ENCODE measurements at places on chromosomes 6 and 20.

GRCh38 chr20:57330998-57331397, 1.4 kb downstream of the SPO11 start:
- DNase-seq = no peak

DNA sequence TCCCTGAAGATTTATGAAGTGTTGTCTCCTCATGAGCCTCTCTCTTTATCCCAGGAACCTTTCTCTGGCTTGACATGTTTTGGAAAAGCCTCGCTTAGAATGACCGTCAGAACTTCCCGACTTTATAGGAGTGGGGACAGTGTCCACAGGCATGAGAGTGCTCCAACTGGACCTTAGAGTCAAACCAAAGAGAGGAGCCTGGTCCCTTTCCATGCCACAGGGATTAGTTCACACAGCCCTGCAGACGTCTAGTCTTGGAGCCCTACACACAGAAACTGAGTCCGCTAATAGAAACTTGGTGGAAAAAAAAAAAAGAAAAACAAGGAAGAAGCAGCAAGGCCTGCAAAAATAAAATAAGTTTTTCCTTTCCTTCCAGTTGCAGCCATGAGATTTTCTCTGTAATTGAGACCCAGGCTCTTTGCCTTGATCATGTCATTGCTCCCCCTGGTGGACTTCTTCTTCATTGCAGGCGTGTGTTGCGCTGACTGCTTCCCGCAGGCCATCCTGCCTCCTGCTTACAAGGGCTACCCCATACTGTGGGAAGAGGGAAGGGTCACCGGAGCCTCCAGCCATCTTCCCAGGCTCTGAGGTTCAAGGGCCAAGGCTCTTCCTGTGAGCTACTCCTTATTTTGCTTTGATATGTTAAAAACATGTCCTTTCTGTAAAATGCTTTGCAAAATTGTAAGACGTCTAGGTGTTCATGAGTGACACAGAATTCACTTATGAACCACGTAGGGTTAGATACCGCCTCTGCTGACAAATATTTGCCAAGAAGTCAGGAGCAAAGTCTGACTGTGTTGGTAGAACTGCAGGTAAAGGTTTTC, 201.0 kb downstream of the UST start:
- DNase-seq = peak; percentile 73

DNA sequence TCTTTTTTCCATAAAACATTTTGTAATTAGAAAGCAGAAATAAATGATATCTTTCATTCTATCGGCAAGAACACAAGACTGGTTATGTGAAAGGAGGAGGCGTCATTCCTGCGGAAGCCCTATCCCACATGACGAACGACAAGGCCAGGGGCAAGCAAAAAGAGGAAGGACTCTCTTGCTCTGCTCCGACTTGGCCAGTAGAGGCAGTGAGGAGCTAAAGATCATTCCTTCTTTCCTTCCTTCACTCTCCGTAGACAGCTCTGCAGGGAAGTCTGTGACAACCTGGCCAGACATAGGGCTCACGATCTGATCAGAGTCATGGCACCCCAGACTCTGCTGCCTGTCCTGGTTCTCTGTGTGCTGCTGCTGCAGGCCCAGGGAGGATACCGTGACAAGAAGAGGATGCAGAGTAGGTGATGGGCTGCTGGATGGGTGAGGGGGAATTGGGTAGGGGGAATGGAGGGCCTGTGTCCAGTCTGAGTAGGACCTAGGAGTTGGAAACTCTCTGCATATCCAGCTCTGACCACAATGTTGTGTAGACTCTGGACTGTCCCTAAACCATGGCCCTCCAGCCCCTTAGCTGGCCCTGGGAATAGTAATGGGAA, at the start of gene WFDC10A:
Gene WFDC10A (plus strand): TSS at position 244 of the 605 bp plus-strand sequence. CDS start 75 bp downstream, at position 319.
- DNase-seq = no peak

- DNase-seq = no peak
Observed at GRCh38 chr6:17987447-17987696, at the start of gene KIF13A. Gene KIF13A (minus strand): TSS chr6:17987635. CDS start chr6:17987463, 172 bp downstream.

GRCh38 chr6:25136854-25137253, 142.3 kb upstream of the CARMIL1 start:
- DNase-seq = no peak

GRCh38 chr6:170485159-170485558, 67.9 kb downstream of the PSMB1 start:
- no peak for DNase-seq

GRCh38 chr20:20167698-20168097, 115.4 kb downstream of the CFAP61 start:
- no peak for DNase-seq

DNA sequence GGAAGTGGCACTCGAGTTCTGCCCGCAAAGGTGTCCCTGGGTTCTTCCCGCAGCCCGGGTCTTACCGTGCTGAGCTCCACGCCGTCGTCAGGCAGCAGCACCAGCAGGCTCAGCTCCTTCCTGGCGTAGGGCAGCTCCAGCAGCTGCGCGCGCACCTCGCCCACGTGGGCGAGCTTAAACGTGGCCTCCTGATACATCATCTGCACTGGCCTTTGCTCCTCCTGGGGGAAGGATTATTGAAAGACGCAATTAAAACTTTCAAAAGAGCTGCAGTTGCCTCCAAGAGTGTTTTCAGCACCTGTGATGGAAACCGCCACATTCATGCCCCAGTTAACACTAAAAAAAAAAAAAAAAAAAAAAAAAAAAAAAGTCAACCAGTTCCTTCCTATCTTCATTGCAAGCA, 11.3 kb downstream of the SERPINB9 start:
- DNase-seq = no peak

GRCh38 chr6:32976334-32977069, 8.1 kb downstream of the BRD2 start:
- no peak for DNase-seq

DNA sequence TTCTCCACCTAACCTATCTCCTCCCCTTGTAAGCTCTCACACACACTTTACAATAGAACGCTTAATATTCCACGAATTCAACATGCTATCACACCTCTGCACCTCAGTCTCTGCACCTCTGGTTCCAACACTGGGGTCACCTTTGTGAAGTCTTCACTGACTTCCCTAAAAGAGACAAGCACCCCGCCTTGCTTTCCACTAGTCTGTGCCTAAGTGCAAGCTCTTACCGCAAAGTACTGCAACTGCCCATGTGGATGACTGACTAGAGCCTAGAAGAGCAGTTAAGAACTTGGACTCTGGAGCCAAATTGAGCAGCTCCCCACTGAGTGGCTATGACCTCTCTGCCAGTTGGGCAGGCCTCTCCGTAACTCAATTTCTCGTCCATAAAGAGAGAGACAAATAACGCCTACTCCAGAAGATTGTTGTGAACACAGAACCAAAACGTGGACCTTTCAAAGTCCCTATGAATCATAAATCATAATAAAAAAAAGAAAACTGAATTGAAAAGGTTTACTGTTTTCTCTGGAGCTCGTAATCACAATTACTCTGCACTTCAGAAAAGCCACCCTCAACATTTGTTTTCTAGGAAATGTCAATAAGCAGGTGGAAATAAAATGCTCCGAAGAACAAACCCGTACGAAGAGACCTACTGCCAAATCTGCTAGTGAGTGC, 1.2 kb downstream of the IFNGR1 start:
- no peak for DNase-seq

- DNase-seq = no peak
Observed at GRCh38 chr6:155248008-155249001, 15.5 kb upstream of the CLDN20 start.

DNA sequence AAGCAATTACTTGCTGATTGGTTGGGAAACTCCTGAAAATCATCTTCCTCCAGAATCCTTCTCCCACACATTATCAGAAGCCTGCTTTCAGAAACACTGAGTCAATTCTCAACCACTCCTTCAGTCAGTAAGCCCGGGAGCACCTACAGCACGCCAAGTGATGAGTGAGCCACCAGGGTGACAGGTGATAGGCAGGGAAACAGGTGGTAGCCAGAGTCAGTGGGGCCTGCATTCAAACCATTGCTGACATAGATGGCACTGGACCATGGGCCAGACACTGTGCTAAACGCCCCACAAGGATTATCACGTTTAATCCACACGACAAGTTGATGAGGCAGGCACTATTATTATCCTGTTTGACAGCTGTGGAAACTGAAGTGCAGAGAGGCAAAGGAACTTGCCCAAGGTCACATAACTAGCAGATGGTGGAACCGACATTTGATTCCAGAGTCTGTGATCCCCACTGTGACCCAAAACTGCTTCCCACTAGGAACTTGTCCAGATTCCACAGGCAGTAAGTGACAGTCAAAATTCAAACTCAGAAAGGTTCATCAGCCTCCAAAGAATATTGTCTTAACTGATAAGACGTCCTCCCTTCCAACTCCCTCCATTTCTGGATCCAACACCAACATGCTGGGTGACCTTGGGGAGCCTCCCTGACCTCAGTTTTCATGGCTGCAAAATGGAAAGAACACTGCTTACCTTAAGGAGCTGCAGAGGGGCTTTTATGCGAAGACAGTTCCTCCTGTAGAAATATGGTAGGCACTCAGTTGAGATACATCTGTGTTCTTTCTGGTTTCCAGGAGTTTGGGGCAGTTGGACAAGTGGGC, 23.9 kb upstream of the TOP1 start:
- no peak for DNase-seq

DNA sequence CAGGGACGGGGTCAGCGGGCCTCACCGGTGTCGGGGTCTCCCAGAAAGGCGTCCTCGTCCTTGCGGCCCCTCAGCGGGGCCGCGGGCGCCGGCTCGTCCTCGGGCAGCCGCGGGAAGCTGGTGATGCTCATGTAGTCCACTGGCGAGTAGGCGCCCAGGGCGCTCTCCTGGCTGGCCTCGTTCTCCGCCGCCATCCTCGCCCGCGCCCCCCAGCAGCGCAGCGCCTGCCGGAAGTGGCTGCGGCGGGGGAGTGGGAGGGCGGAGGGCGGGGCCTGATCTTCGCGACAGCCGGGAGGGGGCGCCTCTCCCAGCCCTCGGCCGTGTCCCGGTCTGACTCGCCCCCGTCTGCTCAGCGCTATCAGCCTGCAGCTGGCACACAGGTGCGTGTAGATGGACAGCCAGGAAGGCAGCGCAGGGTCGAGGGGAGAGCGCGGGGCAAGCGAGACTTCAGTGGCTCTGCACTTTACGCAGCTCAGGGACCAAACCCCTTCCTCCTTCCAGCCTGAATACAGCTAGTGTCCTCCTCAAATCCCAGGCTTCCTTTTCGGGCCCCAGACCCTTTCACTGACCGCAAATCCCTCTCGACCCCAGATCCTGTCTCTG, at the start of gene GGT7:
Gene GGT7 (minus strand): TSS at position 235 of the 603 bp plus-strand sequence. CDS start 41 bp downstream, at position 194.
- peak; percentile 78 for DNase-seq

DNA sequence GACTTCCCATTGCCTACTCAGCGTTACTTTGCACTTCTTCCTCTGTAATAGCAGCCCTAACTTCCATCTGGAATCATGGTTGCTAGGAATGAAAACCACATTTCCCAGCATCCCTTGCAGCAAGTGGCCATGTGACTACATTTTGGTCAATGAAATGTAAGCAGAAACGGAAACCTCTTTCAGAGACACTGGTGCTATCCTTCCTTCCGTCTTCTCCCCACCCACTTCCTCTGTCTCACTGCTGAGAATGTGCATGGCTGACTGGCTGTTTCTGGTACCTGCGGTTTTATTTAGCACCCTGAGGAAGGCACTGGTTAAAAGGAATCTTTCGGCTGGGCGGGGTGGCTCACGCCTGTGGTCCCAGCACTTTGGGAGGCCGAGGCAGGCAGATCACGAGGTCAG, 107.4 kb downstream of the SCML4 start:
- no peak for DNase-seq

GRCh38 chr20:57573894-57574293, 13.0 kb downstream of the PCK1 start:
- no peak for DNase-seq

DNA sequence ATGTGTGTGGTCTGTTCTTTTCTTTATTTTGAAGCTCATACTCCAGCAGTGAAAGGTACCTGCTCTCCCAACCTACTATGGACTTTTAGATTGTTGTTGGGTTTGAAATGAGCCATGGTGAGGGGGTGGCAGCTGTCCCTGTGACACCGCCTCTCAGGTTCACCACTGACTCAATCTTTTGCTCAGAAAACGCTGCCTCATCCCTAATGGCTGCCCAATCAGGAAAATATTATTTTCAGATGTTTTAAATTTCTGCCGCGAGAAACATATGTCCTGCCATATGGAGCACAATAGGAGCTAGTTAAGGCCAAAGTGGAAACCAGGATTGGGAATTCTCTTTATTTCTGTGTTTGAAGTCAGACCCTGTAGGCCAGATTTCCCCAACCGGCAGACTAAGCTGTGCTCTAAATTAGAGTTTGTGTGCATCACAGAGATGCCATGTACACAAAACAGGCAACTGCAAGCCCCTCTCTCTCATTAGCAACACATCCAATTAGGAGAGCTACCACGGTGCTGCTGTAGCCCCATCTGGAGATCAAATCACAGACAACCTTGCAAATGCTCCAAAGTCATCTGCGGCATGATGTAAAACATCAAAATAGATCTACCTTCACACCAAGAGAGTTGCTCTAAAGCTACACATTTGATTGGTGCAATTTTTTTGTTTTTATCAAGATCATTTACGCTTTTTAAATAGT, 144.1 kb upstream of the BACH2 start:
- no peak for DNase-seq

DNA sequence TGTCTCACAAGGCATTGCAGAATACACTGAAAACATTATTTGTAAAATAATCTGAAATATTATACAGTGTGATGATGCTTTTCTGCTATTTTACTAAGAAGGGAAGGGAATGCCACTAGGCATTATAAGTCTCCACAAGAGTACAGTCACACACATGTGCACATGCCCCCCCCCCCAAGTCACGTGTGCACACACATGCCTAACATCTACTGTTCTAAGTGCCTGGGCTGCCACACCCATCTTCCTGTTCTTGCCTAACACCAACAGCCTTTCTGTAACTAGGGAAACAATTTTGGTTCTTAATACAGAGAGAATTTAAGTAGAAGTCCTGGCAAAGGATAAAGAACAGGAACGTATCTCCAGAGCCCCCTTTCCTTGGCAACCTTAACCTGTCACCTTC, 58.2 kb upstream of the BCLAF1 start:
- DNase-seq = no peak

DNA sequence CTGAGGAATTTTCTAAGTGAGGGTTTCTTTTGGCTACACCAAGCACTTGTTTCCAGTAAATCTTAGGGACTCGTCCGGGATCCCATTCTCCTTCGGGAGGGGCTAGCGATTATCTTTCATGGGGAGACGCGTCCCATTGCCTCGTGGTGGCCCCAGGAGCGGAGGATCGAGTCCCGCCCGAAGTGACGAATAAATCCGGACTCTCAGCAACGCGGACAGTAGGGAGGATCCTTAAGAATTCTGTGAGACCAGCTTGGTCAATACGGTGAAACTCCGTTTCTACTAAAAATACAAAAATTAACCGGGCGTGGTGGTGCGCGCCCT, 69.1 kb upstream of the PRSS16 start:
- no peak for DNase-seq

- DNase-seq = no peak
Observed at GRCh38 chr6:21713481-21713880, 119.9 kb downstream of the SOX4 start.

- no peak for DNase-seq
Observed at GRCh38 chr6:70680396-70680795, 12.7 kb downstream of the SMAP1 start.

GRCh38 chr20:46523696-46524328, 10.5 kb upstream of the ZNF334 start:
- no peak for DNase-seq

DNA sequence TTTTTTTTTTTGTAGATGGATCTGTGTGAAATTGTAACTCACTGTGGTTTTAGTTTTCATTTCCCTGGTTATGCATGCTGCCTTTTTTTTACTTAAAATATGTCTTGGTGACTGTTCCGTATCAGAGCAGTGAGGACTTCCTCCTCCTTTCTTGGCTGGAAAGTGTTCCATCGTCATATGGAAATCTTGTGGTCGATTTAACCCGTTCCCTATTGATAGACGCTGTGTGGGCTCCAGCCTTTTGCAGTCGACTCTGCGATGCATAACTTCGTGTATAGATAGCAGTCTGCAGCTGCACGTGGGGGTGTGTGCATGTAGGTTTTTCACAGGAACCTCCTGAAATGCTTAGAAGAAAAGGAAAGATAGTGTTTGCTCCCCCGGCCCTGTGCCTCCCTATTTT, 28.1 kb upstream of the PNPLA1 start:
- DNase-seq = no peak
